ENCODE measurements at places on chromosomes 1 and 21.

DNA sequence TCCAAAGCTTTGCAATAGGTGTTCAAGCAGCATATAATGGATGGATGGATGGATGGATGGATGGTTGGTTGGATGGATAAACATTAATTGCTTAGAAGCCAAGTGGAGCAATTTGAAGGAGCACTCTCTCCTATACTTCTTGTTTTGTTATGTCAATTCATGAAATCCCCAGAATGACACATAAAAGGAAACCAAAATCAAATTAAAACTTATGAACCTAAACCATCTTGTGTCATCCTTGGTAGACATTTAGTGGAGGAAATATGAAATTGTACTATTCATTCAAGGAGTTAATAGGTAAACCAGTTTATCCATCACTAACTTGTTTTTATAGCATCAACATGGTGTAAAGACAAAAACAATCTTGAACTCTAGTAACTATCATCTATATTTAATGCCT, 122.5 kb downstream of the NR5A2 start:
- no peak for DNase-seq

DNA sequence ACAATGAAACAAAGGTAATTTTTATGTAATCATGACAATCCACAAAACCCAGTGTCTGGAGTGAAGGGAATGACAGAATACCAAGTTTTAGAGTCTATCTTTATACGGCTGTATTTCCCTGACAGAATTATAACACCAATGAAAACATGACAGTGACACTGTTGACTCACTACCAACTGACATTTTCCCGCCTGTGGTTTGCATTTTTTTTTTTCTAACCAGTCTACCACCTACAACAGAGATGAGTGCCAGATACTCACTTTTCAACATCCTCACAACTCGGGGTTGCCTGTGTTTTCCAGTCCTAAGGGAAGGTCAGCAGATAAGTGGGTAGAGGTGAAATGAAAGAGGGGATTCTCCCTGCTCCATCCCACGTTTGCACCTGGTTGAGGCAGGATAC, 118.9 kb downstream of the KCNJ6 start:
- DNase-seq, result no peak

- DNase-seq, result no peak
These were observed 6.1 kb upstream of the AK2 start for GRCh38 chr1:33042831-33043230.

DNA sequence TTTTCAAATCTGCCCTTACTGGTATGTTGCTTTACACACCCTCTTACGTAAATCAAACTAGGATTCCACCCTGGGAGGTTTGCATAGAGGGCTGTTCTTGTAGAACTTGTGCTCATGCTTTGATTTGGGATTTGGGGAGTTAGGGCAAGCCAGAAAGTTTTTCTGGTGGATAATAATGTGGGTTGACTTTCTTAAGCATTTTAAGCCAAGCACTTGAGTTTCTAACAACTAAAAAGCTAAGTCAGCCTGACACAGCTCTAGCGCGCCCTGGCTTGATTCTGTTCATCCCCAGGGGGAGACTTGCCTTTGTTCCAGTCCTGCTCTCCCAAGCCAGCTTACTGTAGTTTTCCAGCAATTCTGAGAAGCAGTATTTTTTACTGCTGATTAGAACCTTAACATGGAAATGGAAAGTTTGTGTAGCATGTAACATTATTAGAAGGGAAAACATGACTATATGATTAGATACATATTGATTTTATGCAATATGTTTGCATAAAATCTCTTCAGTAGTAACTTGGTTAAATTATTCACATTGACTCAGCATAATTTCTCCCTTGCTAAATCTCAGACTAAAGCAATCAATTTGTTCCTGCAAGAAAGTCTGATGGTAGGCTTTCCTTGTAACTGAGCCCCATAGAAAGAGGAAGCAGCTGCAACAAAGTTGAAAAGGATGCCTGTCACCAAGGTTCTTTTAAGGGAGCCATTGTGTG, 11.0 kb upstream of the PGD start:
- no peak for DNase-seq

DNA sequence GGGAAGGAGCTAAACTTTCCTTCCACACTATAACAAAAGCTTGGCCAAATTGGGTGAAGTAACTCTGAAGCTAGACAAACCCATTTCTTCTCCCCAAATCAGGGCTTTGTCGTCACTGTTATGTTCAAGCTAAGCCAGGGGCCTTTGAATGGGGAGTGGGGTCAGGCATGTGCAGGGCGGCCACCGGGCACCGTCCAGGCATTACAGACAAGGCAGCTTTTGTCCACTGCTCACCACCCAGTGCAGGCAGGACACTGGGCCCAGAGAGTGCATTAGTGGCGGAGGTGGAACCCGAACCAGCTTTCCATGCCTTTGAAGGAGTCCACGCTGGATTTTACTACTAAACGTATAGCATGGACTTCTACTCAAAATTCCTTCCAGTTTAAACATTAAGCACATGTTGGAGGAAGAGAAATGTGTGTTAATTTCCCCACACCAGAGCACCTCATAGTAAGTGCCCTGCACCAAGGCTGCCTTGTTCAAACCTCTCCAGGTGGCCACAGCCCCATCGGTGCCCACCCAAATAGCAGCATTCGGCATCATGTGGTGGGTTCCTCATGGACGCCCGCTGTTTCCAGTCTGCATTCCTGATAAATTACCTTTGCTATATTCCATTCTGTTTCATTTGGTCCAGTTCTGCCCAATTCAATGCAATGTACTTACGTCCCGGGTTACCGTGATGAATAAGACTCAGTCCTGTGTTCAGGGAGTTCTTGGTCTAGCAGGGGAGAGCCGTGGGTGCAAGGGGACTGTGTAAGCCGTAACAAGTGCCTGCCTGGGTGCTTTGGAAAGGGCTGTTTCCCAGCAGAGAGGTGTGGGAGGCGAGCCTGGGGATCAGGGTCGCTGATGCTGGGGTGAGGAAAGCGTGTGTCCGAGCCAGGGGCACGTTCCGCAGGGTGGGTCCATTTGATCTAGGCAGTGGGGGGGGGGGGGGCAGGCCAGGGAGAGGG, 1.6 kb downstream of the UBASH3A start:
- DNase-seq, result no peak

- no peak for DNase-seq
These were observed 181.0 kb downstream of the DHRS3 start for GRCh38 chr1:12436817-12437599.

- no peak for DNase-seq
These were observed 73.8 kb upstream of the B3GALT2 start for GRCh38 chr1:193260056-193260745.

DNA sequence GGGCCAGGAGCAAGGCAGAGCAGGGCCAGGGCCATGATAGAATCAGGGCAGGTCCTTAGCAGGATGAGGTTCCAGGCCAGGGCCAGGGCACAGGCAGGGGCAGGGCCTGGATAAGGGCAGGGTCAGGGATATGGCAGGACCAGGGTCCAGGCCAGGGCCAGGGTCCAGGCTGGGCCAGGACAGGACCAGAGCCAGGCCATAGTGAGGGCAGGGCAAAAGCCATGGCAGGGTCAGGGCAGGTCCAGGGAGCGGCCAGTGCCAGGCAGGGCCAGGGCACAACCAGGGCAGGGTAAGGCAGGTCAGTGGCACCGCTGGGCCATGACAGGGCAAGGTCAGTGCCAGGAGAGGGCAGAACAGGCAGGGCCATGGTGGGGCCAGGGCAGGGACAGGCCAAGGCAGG, 152.2 kb downstream of the LIPI start:
- DNase-seq, result no peak

DNA sequence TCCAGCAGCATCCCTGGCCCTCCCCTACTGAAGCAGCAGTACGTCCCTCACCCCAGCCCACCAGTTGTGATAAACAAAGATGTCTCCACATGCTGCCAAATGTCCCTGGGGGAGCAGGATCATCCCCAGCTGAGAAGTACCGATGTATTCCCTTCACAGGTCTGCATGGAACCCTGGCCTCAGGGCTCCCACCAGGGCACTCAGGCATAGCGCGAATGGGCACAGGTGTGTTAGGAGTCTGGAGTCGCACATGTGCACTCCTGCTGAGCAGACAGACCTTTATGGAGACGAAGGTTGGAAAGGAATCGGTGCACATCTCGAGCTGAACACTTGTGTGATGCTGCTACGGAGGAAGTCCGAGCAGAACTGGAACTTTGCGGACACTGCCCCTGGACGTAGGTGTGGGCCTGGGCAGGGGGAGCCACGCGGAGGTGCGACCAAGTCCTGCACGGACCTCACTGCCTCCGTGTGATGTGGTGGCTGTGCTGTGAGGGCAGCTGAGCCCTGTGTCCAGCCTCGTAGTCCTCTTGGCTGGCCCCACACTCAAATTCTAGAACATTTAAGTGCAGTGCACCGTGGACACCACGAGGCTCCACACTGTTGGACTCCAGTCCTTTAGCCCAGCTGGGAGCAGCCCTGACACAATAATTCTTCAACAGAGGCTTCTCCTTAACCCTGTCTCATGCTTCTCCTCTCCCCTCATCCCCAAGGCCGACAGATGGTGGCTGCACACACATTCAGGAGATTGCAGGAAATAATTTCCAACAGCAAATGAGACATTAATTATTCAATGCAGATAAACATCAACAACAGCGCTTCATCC, 43.4 kb downstream of the RSPH1 start:
- no peak for DNase-seq

DNA sequence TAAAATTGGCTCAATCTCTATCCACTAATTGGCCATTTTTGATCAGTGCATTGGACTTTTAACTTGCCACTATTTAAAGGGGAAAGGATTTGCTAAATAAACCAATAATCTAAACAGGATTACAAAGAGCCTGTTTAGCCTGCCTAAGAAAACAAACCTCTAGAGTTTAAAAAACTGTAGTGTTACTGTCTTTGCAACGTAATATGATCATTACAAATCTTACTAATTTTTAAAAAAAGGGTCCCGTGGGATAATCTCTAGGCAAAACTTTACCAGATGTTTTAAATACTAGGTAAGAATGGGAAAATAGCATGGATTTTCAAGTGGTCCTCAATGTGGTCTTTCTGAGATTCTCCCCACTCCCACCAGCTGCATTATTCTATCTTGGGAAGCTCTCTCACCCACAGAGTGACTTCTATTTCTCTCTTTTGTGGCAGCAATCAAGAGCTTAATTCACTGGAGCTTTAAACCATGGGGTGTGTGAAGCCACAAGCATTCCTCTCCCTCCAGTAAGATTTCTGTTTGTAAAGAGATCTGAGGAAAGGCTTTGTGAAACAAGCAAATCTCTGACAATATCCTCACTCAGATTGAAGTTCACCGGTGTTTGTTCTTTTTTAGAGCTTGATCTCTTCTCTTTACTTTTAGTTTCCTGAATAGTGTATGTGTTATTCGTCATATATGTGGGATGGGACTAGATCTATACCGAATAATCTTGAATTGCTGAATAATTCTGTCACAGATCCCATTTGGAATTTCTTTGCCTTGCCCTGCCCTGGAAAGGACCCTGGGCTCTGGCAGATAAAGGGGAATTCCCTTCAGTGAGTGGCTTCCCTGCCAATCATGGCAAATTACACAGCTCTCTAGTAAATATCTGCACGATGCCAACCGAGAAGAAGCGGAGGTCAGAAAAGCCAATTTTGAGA, 132.2 kb downstream of the TLR5 start:
- no peak for DNase-seq

GRCh38 chr1:66575739-66576138, 41.8 kb downstream of the SGIP1 start:
- DNase-seq, result no peak

GRCh38 chr1:204227351-204227750, 13.6 kb upstream of the GOLT1A start:
- no peak for DNase-seq

GRCh38 chr21:25752416-25752815, 17.6 kb downstream of the GABPA start:
- DNase-seq, result no peak

- DNase-seq, result no peak
These were observed 29.1 kb upstream of the BCAR3 start for GRCh38 chr1:93710499-93711453.

DNA sequence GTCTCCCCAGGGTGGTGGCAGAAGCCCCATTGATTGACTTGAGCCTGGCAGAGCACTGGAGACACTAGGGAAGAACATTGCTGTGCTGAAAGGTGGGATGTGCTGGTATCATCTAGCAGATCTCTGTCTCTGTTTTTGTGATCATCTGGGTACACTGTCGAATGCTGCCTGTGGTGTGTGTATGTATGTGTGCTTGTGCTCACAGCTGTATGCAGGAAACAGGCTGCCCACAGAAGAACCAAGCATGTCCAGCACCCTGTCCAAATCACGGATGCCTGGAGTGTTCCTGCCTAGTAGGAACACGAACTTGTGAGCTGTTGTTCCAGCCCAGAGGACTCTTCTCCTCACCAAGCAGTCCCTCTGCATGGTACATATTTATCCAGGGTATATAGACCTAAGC, 1.5 kb downstream of the BRINP2 start:
- DNase-seq, result no peak

DNA sequence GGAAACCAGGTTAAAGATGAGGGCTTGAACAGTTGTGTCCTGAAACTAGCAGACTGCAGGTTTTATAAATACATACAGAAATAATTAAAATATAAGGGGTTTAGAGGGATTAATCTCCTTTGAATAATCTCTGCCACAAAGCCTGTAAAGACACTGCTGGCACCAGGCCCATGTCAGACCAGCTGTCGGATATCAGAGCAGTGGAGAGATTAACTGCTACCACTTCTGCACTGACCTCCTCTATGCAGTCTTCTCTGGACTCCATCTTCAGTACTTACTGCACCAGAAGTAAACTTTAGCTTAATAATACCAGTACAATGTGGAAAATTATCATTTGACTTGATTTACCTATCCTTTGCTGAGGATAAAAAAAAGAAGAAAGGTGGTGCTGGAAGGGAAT, 128.6 kb downstream of the LHX4 start:
- DNase-seq, result no peak

DNA sequence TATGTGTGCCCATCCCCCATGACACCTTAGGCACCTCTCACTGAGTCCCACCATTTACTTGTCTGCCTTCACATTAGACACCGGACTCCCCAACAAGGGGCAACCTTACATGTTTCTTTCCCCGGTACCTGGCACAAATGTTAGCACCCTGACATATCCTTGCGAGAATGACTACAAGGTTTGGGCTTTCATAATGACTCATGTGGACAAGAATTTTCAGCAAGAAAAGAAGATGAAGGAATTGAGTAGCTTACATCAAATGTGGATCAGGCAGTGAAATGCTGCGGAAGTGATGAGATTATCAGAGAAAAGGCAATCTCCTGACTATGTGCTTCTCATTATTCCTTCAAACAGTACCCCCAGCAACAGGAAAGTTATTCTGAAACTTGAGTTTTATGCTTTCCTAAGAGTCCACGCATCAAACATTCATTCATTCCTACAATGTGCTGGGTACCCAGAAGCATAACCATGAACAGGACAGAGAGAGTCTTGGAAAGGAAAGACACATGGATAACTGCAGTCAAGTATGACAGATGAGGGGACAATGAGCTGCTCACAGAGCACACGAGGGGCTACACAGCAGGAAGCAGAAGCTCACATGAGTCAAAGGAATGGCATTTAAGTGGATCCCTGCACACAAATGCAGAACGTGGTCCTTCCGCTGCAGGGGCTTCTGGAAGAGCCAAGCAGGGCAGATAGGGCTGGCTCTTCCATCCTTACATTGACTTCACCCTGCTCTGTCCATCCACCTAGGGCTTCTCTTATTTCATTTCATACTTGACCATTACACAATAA, 112.1 kb downstream of the PCNX2 start:
- no peak for DNase-seq

GRCh38 chr1:43058545-43059360, 100.1 kb upstream of the SLC2A1 start:
- no peak for DNase-seq
